ENCODE measurements at places on chromosomes 5 and 9.

- DNase-seq = peak; percentile 78
Observed at GRCh38 chr9:121071756-121072421, 2.9 kb upstream of the CNTRL start.

GRCh38 chr5:174315471-174315870, 270.0 kb downstream of the NSG2 start:
- no peak for DNase-seq

DNA sequence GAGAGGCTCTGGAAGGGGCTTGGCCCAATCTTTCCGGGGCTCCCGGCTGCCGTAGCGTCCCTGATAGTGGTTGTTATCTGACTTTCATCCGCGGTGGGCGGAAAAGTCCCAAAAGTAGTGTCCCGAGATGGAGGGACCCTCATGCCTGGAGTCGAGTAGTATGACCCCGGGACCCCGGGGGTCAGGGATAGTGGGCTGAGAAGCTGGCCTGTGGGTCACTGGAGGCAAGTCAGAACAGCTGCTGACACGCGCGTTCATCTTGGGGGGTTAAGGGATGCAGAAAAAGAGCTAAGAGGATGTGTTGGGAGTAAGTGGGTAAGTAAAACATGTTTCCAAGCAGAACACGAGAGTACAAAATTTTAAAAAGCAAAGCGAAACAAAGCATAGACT, 123.4 kb downstream of the TMEM161B start:
- no peak for DNase-seq

- no peak for DNase-seq
Observed at GRCh38 chr5:1057485-1058082, 49.0 kb downstream of the NKD2 start.

DNA sequence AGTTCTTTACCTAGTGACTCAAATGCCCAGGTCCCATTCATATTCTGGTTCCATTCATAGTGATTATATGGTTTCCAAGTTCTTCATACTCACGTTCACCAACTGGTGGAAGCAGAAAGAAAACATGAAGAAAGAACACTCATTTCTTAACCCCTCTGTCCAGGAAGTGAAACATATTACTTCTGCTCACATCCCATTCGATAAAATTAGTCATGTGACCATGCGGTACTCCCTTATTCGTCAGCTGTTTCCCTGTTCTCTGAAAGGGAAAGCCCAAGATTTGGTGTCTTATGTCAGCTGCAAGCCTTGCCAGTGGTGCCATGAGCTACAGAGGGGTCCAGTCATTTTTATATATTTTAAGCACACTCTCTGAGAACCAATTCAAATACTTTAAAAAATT, 387.0 kb upstream of the DMAC1 start:
- DNase-seq = no peak
